ENCODE measurements at places on chromosomes 11 and 22.

GRCh38 chr11:40274017-40274416, 1185.4 kb downstream of the LRRC4C start:
- DNase-seq, result no peak

DNA sequence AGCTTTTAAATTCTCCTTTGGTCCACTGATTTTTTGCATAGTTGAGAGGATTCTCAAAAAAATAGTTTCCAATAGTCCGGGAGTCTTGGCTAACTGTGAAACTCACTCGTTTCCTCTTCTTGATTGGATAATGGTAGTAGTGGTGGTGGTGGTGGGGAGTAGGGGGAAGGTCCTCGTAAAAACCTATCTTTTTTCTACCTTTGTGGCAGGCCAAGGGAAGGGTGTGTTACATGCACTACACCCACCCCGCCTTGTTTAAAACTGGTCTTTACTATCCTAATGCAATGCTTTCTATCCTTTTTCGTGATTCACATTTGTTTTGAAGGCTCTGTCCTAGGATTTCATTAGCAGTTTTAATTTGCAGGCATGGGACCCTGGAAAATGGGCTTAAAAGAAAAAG, 4.8 kb downstream of the TEAD1 start:
- no peak for DNase-seq

DNA sequence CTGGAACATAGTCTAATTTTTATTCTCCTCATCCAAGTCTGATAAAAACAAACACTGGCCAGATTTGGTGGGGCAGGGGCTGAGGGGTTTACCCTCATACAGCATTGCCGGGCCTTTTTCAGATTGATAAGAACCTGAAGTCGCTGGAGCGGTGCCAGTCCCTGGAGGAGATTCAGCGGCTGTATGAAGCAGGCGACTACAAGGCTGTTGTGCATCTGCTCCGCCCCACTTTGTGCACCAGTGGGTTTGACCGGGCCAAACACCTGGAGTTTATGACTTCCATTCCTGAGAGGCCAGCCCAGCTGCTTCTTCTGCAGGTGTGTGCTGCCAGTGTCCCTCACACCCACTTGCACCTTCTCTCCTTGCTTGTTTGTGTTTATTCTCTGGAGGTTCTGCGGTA, 55.8 kb downstream of the CABIN1 start:
- no peak for DNase-seq

GRCh38 chr11:128948583-128948982, 5.9 kb upstream of the TP53AIP1 start:
- no peak for DNase-seq

GRCh38 chr22:30214703-30215407, 31.7 kb downstream of the LIF start:
- DNase-seq, result no peak

DNA sequence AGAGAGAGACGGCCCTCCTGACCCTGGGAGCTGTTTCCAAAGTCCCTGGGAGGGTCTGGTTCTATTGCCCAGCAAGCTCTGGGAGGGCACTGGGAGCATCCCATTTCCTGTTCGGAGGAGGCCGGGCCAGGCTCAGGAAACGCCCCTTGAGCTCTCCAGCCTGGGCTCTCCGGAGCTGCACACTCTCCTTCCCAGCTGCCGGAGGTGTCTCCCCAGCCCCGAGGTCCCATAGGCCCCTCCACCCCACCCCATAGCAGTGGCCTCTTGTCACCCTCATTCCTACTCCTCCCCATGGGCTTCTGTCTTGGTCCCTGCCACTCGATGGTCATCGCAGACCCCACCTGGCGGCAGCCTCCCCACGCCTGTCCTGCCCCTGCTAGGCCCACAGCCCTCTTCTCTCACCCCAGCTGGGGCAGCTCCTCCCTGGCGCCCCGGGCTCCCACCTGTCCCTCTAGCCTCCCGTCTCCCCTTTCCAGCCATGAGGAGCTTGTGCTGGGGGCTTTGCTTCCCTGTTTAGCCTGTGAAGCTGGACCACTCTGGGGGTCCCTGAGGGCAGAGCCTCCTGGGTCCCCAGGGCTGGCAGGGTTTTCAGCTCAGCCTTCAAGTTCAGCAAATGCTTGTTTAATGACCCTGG, 2.8 kb downstream of the TSPAN32 start:
- DNase-seq, result no peak

GRCh38 chr11:312092-312816, 1.6 kb upstream of the IFITM1 start:
- DNase-seq, result no peak

DNA sequence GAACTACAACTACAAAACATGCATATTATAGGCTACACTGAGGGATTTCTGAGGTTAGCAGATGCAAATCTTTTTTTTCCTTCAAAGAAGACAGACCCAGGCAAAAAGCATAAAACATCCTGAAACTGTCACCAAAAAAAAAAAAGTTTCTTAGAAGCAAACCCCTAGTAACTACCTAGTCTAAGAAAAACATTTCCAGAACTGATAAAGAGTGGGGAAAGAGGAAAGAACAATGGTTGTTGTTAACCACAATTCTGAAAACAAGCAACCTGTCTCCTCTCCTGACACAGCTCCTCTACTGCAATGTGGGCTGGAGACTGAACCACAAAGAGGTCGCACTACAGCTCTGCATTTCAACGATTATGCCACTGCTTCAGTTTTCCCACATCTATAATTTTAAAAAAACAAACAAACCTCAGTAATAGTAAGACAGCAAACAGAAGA, 15.0 kb downstream of the DENND5A start:
- DNase-seq, result no peak

DNA sequence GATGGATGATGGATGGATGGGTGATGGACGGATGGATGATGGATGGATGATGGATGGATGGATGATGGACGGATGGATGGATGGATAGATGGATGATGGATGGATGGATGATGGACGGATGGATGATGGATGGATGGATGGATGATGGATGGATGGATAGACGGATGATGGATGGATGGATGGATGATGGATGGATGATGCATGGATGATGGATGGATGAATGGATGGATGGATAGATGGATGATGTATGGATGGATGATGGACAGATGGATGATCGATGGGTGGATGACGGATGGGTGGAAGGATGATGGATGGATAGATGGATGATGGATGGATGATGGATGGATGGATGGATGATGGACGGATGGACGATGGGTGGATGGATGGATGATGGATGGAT, 21.1 kb downstream of the KCTD17 start:
- no peak for DNase-seq

DNA sequence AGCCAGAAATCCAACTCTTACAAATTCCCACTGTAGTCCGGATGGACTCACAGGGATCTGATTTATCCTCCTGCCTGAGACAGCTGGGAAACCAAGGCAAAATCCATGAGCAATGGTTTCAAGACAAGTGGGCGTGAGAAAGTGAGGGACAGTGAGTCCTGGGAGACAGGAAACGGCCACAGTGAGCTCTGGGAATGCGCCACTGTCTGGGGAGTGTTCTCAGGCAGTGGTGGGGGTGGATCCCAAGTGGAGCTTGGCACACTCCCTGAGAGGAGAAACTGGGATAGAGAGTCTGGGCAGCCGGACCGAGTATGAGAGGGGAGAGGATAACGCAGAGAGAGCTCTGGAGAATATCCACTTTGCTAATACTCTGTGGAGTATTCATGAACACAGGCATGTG, 9.8 kb downstream of the IL17REL start:
- DNase-seq, result no peak

GRCh38 chr11:79813551-79813950, 372.7 kb upstream of the TENM4 start:
- DNase-seq, result no peak

DNA sequence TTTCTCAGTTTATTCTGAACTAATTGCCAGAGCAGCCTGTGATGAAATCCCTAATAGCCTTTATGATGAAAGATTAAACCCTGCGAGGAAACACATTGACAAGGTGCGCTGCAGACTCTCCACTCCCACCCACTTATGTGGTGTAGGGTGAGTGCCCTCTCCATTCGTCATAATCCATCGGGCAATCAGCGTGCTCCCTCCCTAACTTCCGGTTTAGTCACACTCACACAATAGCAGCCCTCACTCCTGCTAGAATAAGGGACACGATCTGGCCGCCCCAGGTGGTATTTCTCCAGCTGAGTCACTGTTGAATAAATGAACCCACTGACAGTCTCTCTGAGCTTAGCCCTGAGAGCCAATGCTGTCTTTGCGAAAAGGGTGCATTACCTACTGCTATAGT, 188.3 kb downstream of the OPCML start:
- no peak for DNase-seq

DNA sequence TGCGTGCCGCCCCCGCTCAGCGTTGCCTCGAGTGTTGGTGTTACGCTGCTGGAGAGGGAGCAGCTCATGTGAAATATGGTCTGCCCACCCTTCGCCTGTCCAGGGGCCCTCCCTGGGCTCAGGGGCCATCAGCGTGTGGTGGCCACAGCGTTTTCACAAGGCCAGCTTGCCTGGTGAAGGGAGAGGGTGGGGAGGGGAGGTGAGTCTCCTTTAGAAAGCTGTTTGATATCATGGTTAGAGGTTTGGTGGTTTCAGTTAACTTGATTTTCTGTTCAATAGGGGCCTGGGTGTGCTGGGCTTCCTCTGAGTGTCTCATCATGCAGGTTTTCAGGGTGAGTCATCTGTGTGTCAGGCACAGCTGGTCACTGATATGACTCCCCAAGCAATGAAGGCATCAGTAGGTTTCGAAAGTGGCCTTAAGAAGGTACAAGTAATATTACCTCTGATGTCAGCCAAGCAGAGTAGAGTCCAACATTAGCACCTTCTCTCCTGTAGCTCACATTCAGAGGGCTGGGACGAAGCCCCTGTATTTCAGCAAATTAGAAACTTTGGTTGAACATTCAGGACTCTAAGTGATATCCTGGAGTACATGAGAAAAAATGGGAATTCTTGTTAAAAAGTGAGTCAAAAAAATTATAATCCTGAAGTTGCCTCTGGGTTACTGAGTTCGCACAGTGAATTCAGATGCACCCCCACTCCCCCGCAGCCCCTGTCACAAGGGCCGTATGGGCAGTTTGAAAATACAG, 172.5 kb downstream of the TBC1D22A start:
- no peak for DNase-seq

DNA sequence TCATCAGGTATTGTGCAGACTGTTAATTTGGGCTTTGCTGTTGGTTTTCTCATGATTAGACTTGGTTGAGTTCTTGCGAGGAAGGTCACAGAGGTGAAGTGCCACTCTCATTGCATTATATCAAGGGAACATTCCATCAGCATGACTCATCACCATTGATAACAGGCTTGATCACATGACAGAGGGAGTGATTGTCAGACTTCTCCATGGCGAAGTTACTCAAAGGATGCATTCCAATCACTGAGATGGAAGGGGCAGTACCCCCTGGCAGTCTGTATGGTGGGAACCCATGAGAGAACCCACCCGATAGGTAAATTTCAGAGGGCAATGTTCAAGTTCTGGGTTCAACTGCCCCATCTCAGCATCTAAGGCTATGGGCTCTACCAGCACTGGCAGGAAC, 19.4 kb upstream of the P2RY2 start:
- no peak for DNase-seq
